ENCODE measurements at places on chromosomes 4 and X. TPM values are rescaled to one million over a fixed set of nuclear protein-coding genes. Genes with fewer than 3 reads are reported as not detected.

MGAT4D gene
- not detected for total RNA-seq

SLC49A3 gene
- total RNA-seq = 12.1 TPM

DCAF4L1 gene
- total RNA-seq = 0.46 TPM

GLRA2 gene
- not detected for total RNA-seq

Measured in cardiac septum (tissue), 1 donor.